ENCODE measurements at places on chromosomes 6 and 20. TPM values are rescaled to one million over a fixed set of nuclear protein-coding genes. Genes with fewer than 3 reads are reported as not detected.

The ANGPT4 gene
- 2.1 TPM for total RNA-seq

The TTLL9 gene
- total RNA-seq = 0.49 TPM

- DNase-seq = no peak
Observed at GRCh38 chr6:115894426-115894992, 166.2 kb downstream of the FRK start.

- DNase-seq = peak; percentile 82
Observed at GRCh38 chr20:39885975-39886649, 802.9 kb downstream of the MAFB start.

DNA sequence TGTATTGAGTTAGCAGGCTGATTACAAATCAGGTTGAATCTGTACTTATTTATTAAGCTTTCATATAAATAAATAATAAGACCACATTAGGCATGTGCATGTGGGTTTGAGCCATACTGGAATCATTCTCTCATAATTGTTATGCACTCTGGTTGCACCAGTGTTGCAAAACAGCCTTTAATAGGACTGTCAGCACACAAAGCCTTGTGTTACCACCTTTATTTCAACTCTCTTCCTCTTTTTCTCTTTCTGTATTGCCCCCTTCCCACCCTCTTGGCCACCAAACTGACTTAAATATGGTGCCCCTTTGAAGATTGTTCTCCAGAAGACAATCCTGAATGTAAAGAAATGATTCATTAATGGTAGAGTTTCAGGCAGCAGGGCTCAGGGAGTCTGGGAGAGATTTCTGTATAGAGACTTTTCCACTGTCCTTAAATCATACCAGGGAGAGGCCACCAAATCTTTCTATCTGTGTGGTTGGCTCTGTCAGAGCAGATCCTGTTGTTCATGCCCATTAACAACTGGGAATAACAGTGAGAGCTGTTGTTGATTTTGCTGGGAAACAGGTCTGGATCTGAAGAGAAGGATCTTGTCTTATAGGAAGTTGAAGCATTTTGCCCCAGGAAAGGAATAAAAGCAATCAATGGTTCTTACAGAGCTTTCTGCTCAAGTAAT, 131.6 kb upstream of the SOX4 start:
- no peak for DNase-seq

DNA sequence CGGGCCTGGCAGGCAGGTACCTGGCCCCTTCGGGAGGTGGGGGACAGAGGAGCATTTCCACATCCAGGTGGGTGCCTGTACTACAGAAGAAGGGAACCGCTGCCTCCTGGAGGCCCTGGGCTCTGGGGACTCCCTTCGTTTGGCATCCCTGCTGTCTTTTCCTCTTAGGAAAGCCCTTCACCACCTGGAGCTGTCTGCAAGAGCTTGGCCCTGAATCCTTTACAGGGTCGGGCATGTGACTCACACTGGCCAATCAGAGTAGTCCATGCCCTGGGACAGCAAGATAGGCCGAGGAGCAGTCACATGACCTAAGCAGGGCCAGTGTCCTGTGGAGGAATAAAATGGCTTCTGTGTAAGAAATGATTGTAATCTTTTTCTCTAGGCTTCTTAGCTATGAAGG, 224.9 kb downstream of the ANKRD60 start:
- no peak for DNase-seq

The GPX5 gene
- total RNA-seq = not detected

The EBF4 gene
- total RNA-seq = 6.0 TPM

The OVOL2 gene
- 16.9 TPM for total RNA-seq
